ENCODE measurements at places on chromosomes 6 and 20.

DNA sequence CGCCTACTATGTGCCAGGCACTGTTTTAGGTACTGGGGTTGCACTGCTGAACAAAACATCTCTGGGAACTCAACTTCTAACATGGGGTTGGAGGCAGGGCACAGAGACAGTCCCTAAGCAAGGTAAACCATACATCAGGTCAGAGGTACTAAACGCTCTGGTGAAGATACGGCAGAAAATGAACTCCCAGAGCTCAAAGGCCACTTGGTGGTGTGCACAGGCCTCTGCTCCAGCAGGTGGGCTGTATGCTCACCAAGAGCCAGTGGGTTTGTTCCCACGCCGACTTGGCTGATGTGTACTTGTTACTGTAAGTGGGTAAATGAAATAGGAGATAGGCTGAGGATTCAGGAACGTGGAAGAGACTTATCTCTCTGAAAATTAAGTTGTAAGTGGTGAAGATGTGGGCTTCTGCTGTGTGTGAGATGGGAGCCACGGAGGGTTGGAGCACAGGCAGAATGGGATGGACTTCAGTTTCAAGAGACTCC lies 133.4 kb downstream of the PREX1 start:
- DNase-seq = no peak

DNA sequence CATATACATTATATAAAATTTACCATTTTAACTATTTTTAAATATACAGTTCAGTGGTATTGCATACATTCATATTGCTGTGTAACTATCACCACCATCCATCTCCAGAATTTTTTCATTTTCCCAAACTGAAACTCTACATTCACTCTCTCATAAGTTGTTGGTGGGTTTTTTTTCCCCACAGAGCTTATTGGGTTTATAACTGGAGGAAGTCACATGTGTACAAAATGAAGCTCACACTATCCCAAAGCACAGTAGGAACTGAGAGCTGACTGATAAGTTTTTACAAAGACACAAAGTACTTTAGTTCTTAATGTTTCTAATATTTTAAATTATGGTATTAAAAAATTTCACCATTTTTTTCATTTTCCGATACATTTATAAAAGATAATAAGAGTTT lies 78.8 kb upstream of the TNFAIP3 start:
- DNase-seq = no peak

DNA sequence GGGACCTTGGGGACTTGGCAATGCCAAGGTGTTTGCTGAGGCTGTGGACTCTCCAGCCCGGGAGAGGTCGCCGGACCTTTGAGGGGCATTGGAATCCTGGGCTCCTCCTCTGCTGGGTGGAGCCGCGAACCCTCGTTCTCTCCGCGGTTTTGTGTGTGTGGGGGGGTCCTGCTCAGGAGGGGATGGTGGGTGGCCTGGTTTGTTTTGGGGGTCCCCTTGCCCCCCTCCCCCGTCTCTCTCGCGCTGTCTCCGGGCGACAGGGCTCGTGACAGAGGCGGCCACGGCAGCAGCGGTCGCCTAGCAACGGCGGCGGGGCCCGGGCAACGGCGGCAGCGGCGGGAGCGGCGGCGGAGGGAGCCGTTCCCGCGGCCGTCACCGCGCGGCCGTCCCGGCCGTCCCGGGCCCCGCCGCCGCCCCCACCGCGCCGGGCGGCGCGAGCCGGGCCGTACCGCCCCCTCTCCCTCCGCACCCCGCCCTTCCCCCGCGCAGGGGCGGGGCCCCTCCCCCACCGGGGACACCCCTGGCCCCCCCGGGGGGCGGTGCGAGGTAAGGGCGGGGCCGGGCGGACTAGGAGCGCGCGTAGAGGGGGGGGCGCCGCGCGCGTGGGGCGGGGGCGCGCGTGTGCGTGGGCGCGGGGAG lies 7.8 kb downstream of the SYNGAP1 start:
- DNase-seq = peak; percentile 55

- no peak for DNase-seq
These were observed 55.0 kb downstream of the BMP7 start for GRCh38 chr20:57211406-57211805.

DNA sequence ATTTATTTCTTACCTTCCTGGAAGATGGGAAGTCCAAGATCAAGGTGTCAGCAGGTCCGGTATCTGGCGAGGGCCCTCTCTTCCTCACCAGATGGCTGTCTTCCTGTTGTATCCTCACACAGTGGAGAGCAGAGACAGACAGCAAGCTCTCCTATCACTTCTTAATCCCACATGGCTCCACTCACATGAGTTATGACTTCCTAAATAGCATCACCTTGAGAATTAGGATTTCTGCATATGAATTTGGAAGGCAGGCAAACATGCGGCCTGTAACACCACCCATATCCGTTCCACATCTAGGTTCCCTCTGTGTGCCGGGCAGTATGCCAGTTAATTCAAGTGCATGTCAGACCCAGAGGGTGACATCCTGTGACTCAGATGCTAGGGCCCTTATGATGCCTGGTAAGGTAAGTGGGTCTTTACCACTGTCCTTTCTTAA lies 2.1 kb downstream of the RAET1E start:
- DNase-seq = peak; percentile 90

DNA sequence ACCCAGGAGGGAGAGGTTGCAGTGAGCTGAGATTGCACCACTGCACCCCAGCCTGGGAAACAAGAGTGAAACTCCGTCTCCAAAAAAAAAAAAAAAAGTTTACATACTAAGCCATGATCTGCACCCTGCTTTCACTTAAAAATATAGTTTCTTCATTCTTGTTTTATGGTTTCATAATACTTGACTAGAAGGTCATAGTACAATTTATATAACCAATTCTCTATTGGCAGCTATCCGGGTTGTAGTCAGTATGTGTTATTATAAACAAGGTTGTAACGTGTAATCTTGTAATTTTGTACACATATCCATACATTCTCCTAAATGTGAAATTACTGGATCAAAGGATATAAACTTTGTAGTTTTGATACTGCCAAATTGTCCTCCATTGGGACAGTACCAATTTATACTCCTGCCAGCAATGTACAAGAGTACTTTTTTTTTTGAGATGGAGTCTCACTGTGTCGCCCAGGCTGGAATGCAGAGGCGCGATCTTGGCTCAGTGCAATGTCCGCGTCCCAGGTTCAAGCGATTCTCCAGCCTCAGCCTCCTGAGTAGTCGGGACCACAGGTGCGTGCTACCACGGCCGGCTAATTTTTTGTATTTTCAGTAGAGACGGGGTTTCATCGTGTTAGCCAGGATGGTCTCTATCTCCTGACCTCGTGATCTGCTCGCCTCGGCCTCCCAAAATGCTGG lies 144.8 kb downstream of the GJA10 start:
- DNase-seq = no peak

- DNase-seq = peak; percentile 94
These were observed at the start of gene DNAJC5 for GRCh38 chr20:63894358-63895201. Gene DNAJC5, plus strand, starts transcription at chr20:63895126. Its CDS starts 33,220 bp downstream, at chr20:63928346.

DNA sequence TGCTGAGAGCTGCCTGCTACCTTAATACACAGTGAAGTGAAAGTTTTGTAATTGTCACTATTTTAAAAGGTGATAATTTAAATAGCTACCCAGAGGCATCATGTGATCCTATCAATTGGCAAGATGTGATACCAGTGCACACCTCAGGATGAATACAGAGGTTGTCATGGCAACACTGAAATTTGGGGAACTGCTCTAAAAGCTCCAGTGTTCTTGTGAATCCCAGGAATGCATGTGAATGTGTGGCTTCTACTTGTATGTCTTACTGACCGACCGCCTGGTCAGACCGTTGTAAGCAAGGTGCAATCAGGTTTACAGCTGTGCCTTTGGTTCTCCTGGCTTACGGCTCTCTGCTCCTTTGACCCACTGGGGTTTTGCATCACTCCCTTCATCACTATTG lies 146.3 kb upstream of the GJE1 start:
- DNase-seq = no peak

GRCh38 chr6:33344701-33345697 lies 27.5 kb upstream of the ZBTB22 start:
- DNase-seq = peak; percentile 69

- no peak for DNase-seq
These were observed 100.7 kb upstream of the PTPN1 start for GRCh38 chr20:50409495-50409894.

DNA sequence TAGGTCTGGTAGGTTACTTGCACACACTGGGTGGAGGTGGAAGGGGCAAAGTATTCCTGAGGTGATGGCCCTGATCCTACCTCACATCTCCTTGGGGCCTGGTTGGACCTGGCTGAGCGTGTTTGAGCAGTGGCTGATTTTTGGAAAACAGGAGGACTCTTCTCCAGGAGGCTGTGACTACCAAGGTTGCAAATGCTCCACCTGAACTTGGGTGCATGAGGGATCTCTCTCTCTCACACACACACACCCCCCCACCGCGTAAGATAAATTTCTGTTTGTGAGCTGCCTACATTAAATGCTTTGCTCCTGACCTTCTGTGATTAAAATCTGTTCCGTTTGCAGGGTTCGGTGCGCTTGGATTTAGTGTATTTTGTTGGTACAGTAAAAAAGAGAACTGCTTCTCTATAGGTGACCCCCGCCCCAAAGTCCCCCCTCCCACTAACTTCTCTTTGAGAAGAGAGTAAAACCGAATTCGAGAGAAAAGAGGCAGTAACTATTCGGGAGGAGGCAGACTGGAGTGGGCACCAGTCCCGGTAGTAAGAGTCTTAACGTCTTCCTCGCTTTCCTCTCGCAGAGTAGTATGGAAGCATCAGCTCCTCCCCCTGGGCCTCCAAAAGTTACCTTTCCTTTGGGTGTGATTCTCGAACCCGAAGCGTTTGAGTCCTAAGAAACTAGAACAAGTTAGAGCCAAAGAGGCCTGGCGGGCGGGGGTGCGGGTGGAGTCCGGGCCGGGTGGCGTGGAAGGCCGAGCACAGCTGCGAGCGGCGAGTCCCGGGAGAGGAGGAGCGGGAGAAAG lies 585 bp upstream of the DSE start:
- DNase-seq = no peak

DNA sequence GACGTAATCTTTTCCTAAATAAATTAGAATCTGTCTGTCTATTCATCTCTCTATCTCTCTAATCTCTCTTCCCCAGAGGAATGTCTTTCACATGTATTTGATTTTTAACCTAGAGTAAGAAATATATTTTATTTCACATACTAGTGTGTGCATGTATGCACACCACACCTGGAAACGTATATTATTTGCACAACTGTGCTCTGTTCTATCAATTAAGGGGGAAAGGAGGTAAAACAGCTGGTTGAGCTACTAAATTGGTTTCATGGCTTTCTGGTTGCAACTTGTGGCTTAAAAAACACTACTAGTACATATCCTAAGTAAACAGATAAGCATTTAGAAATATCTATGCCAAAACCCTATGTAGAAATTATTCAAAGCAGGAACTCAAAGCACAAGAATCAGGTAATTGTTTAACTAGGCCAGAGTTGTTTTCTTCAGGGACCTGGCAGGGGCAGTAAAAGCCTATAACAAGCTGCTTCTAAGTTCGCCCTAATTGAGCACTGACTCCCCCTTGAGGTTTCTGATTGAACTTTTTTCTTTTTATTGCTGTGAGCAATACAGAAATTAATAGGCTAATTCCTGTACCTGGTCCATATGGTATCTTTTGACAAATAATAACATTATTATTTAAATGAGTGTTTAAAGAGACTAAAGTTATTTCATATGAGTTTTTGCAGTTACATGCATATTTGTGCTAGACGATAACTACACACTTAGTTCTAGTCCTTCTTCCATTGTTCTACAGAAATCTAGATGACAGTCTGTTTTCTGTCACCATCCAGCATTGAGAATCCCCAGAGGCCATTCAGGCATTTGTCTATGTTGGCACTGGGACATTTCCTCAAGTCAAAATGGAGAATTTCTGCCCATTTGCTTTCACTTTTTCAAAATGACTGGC lies 88.6 kb downstream of the MCHR2 start:
- DNase-seq = no peak

- no peak for DNase-seq
These were observed 357.1 kb downstream of the MAFB start for GRCh38 chr20:40331807-40332560.

DNA sequence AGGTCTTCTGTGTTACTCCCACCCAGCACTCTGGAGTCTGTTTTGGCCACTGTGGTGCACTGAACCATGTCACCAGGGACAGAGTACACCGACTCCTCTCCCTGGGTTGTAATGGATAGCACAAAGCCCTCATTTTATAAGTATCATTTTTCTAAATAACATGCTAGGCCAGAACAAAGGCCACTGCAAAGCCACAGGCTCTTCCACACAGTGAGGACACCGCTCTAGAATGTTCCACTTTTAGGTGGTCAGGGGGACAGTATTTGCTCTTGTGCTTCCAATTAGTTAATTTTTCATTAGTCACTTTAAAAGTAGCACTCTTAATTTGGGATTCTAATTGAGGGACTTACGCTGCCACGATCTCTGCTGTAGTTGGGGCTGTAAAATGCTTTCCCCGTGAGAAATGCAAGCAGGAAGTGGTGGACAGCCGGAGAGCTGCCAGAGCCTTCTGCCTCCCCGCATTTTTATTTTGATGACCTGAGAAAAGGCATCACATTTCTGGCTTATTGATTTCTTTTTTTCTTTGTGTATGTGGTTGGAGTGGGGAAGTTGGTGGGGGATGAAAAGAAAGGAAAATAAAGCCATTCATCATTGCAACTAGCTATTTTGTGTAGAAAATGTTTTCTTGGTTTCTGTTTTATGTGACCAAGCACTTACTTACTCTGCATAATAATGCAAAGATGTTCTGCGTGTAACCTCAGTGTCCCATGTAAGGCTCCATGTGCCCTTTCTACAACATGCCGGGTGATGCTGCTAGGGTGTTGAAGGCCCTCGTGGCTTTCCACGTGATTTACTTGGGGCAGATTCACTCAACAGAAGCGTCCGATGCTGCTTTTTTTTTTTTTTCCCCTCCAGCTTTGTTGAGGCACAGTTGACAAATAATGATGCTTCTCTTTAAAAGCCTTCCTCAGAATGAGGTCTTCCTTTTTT lies 195.9 kb downstream of the SASH1 start:
- no peak for DNase-seq

- peak; percentile 26 for DNase-seq
These were observed 84.4 kb downstream of the CRYBG1 start for GRCh38 chr6:106444777-106445507.

GRCh38 chr6:18363746-18364145 lies 23.4 kb upstream of the RNF144B start:
- no peak for DNase-seq

DNA sequence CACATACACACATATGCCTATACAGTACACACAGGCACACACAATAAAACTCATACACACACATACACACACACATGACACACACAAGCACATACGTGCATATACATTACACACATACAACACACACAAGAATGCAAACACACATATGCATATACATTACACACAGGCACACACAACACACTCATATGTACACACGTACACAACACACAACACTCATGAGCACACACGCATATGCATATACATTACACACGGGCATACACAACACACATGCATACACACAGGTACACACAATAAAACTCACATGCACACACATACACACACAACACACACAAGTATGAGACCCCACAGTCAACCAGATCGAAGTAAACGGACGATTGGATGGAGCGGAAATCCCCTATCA lies 238.2 kb downstream of the ERMARD start:
- no peak for DNase-seq

- no peak for DNase-seq
These were observed 93.9 kb downstream of the CLIC5 start for GRCh38 chr6:45921691-45922281.
